ENCODE measurements at places on chromosomes 1 and 21.

- DNase-seq, result no peak
Measured at GRCh38 chr1:37628026-37628556, 6.6 kb downstream of the RSPO1 start.

GRCh38 chr1:31122101-31122735 lies 56.7 kb upstream of the PUM1 start:
- DNase-seq, result no peak

DNA sequence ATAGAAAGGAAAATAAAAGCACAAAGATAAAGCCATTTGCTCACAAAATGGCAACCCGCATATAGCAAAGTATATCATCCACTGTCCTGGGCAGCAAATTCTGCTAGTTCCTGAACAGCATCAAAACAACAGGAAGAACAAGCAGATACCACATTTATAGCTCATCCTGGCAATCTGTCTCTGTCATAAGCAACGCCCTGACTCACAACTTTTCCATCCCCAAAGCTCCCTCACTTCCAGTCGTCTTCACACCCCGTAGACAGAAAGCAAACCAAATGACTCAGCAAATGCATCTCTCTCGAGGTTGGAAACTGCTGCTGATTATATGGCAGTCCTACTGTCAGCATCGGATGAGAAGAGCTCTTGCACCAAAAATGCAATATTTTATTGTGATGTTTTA lies 65.8 kb downstream of the AK5 start:
- DNase-seq, result no peak

DNA sequence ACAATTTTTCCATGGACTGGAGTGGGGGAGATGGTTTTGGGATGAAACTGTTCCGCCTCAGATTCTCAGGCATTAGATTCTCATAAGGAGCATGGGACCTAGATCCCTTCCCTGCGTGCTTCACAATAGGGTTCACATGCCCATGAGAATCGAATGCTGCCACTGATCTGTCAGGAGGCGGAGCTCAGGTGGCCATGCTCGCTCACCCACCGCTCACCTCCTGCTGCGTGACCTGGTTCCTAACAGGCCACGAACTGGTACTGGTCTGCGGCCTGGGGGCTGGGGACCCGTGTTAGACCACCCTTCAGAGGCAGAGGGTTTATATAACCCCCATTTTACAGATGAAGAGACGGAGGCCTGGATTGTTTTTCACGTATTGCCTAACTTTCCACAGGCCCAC lies 16.3 kb upstream of the SRSF4 start:
- DNase-seq, result no peak

Data from Jurkat, Clone E6-1 (cell line).